ENCODE measurements at places on chromosomes 2 and 18.

DNA sequence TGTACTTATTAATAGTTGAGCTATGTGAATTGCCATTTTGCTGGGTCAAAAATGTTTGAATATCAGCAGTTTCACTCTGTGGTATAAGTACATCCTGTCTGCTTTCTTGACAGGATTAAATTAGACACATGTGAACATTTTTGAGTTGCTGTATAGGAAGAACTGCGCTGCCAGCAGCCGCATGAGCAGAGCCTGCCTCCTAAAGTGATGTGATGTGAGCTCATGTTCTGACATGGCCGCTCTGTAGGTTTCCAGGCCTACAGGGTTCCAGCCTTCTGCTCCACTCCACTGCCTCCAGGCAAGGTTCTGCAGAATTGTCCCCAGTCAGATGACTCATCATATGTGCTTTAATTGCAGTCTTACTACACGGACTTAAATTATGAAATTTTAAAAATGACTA lies 119.7 kb upstream of the NFATC1 start:
- DNase-seq = no peak

DNA sequence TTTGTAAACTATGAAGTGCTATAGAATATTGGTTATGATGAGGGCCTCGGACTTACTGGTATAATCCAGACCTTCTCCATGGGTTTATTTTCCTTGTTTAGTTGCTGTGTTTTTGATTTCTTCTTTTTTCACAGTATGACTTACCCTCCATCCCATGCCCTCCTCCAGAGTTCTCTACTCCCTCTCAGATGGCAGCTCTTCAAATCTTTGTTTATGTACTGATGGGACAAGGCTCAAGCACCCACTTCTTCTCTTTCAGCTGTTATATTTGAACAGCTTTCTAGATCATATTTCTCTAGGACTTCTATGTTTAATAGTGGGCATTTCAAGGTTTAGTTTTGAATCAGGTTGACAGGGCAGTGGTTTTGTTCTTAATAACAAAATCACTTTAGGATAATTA lies 43.9 kb downstream of the CLIP4 start:
- DNase-seq = no peak

DNA sequence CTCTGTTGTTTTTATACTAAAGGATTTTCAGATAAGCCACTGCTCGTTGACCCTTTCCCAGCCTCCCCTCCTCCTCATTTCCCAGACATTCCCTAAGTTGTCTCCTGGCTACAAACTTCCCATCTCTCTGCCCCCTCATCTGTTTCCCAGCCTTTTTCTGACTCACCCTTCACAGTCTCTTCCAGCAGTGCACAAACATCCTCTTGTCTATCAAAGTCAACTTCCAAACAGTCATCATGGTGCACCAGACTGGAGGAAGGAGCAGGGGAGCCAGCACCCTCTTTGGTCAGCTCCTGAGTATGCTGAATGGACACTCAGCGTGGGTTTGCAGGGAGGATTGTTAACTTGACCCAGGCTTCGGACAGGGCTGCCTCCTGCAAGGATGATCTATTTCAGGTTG lies 26.6 kb upstream of the SPRED2 start:
- no peak for DNase-seq

- no peak for DNase-seq
Measured at GRCh38 chr2:219571311-219572236, at the start of gene OBSL1. OBSL1 (minus strand) TSS chr2:219571539; CDS start chr2:219571232, 307 bp downstream.

- DNase-seq = no peak
Measured at GRCh38 chr2:219812672-219813071, 185.2 kb downstream of the SLC4A3 start.

GRCh38 chr2:12452185-12452584 lies 264.6 kb upstream of the TRIB2 start:
- DNase-seq = no peak

GRCh38 chr2:182088681-182089320 lies 103.1 kb downstream of the PPP1R1C start:
- no peak for DNase-seq

DNA sequence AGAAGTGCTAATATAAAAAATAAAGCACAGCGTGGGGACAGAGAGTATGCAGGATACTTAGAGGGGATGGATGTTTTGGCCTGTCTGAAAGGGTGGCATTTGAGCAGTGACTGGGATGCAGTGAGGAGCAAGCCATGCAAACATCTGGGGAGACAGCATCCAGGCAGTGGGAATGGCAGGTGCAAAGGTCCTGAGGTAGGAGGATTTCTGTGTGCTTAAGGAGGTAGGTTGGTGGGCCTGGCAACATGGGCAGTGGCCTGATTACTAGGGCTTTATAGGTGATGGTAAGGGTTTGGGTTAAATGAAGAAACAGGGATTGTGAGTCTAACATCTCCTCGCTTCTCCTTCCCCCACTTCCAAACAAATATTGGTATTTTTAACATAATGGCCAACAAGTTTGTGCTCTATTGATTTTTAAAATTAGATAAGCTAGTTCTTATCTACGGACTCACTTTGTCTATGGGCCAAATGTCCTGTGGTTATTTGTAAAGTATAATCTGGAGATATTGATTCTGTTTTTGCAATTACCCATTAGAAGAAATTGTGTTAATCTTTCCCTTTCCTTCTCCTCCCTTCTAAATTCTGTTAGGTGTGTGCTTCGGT lies 2.4 kb downstream of the AOX1 start:
- DNase-seq = no peak

DNA sequence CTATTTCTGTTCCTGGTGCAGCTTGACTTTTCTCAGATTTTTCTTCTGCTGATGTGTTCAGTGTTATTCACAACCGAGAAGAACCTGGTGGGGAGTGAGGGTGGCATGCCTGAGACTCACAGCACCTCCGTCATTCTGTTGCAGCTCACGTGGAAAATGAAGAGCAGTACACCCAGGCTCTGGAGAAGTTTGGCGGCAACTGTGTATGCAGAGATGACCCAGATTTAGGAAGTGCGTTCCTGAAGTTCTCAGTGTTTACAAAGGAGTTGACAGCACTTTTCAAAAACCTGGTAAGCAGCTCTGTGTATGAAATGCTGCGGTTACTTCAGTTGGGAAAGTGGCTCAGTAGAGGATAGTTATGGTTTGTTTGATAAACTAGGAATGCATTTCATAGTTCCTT lies 90.5 kb downstream of the ASAP2 start:
- DNase-seq = no peak

DNA sequence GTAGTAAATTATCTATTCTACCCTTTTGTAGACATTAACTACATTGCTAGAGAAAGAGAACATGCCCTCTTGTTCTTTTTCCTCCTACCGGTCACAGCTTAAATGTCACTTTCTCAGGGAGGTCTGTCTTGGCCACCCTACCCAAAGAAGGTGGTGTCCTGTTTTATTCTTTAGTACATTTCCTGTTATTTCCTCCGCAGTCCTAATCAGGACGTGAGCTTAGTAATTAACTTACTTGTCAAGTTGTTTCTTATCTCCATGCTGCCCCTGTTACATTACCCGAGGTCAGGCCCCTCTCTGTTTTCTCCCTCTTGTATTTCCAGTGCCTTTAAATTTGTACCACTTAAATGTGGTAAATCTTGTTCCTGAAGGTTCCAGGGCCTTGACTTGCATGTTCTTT lies 73.7 kb upstream of the RMDN2 start:
- no peak for DNase-seq

GRCh38 chr2:181407171-181407570 lies 50.0 kb upstream of the ITGA4 start:
- no peak for DNase-seq

DNA sequence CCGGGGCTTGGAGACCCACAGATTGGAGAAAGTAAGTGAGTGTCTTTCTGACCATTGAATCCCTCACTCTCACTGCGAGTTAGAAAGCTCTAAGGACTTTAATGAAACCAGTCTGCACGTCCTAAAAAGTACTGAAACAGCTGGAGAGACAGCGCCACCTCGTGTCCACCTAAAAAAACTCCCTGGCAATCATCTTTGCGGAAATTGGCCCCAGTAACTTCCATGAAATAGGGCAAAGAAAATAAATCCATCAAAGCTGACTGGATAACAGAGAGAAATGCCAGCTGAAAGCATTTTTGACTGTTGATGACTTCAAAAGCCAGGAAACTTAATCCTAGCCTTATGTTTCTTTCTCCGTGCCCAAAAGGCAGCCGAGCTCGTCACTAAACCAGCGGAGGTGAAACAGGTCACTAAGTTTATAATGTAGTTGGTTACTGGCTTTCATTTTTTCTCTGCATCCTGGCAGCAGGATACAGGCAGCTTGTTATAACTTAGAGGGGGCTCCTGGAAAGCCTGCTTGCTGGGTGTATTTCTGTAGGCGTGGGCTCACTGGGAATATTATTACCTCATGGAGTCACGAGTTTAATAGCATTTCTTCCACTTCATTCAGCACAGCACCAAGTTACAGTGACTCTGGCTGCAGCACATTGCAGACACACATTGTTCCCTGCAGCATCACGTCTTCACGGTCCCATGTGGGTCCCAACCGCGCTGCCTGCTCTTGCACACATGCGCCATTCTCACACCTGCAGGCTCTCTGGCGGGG lies 266.5 kb downstream of the HRH4 start:
- no peak for DNase-seq

GRCh38 chr2:58515827-58516573 lies 274.9 kb upstream of the FANCL start:
- DNase-seq = no peak

DNA sequence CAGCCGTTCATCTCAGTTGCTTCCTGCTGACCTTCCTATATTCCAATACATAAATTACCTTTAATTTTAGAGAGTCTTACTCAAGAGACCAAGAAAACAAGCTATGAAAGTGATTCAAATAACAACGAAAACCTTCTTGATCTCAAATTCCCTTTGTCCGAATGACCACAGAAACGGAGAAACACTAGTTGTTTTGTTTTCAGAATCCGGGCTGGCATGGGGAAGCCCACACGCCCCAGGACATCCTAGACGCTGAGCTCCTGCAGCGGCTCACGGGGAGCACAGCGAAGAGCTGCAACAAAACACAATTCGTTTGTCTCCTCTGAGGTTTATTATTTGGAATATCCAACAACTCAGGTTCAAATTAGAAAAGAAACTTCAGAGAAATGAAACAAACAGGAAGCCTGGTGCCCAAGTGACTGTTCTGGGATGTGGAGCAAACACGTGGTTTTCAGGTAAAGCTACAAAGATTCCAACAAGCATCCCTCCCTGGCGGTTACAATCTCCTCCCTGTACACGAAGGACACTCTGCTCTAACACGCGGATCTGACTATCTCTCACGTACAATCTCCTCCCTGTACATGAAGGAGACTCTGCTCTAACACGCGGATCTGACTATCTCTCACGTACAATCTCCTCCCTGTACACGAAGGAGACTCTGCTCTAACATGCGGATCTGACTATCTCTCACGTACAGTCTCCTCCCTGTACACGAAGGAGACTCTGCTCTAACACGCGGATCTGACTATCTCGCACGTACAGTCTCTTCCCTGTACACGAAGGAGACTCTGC lies 237.5 kb downstream of the TWIST2 start:
- DNase-seq = no peak

DNA sequence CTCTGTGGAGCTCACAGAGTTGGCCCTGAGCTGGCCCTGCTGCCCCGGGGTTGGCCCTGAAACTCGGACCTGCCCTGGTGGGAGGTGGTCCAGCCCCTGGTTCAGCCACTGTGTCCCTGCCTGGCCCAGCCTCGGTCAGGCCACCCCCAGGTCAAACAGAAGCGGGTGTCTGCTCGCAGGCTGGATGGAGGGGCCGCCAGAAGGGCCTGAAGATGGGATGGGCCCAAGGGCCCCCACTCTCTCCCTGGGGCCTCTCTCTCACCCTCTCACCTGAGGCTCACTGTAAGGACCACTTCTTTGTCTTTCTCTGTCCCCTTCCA lies 25.1 kb upstream of the B3GNT7 start:
- no peak for DNase-seq

DNA sequence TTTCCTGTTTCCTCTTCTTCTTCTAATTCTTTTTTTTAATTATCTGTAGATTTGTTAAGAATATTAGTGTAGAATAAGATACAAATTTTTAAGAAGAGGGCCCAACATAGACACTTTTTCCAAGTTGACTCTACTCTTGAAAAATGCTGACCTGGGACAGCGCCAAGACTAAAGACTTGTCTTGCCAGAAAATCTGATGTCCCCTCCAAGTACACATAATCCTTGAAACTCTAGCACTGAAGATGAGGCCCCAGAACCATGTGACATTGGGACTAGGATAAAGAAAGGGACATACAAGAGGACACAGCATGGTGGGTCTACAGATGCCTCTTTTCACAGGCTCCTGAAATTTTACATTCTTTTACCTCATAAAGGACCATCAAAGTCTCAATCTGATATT lies 271.6 kb upstream of the SESTD1 start:
- DNase-seq = no peak

DNA sequence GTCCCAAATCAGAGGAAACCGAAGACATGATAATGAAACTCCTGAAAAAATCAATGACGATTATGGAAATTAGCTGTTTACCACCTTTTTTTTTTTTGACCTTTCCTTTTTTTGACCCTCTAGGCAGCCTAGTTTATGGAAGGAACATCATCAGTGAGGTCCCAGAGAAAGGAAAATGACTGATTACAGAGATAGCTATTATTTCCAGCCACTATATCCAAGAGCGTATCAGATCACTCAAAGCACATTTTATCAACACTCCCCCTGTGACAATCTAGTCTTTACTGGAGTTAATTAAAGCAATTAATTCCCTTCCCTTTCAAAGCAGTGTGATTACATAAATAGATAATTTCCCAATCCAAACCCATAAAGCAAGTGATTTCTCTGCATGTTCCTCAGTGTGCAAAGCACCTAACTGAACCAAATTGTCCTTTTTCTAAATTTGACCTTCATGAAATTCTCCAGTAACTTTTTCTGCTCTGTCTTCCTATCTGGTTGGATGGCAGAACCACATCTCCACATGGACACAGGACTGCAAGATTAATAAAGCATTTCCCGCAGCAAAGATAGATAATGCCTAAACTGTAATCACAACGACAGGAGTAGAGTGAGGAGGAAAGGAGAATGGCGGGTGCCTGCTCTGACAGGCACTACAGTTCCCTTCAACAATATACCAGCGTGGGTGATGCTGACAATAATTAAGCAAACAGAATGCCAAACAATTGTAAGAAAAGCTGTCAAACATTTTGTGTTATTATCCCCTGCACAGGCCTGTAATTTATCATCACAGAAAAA lies 194.4 kb downstream of the SLC8A1 start:
- DNase-seq = no peak

DNA sequence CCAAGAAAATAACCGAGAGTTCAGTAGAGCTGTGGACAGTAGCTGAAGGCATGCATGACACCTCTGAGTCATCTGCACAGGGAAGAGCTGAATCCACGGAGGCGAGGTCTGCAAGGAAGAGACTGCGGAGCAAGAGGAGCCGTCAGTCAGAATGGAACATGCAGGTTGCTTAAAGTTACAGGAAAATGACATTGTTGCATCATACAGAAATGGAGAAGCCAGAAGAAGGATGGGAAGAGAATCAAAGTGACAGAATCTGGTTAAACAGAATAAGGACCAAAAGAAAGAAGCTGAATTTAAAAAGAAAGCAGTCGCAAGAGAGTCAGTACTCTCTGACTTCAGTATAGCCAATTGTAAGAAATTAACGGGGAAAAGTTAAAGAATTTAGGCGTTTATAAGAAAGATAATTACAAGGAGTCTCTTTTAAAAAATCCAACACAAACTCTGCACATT lies 533.8 kb downstream of the ADCYAP1 start:
- DNase-seq = no peak

GRCh38 chr18:79133724-79134123 lies 64.5 kb downstream of the ATP9B start:
- DNase-seq = no peak

- DNase-seq = no peak
Measured at GRCh38 chr2:44071454-44072046, 75.8 kb upstream of the LRPPRC start.

- DNase-seq = no peak
Measured at GRCh38 chr18:74944676-74945075, 264.3 kb downstream of the PTGR3 start.

Data from cortex of kidney (tissue), 1 donor.